ENCODE measurements at places on chromosomes 5 and 9.

DNA sequence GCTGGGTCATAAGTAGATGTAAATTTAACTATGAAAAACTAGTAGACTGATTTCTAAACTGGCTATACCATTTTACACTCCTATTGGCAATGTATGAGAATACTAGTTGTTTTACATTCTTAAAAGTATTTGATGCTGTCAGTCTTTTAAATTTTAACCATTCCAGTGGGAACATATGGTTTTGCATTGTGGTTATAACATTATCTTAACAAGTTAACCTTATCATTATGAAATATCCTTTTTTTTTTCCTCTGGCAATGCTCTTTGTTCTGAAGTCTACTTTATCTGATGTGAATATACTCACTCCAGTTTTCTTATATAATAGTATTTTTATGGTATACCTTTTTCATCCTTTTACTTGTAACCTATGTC is 548.9 kb upstream of the CLINT1 start:
- DNase-seq, result peak; percentile 45

DNA sequence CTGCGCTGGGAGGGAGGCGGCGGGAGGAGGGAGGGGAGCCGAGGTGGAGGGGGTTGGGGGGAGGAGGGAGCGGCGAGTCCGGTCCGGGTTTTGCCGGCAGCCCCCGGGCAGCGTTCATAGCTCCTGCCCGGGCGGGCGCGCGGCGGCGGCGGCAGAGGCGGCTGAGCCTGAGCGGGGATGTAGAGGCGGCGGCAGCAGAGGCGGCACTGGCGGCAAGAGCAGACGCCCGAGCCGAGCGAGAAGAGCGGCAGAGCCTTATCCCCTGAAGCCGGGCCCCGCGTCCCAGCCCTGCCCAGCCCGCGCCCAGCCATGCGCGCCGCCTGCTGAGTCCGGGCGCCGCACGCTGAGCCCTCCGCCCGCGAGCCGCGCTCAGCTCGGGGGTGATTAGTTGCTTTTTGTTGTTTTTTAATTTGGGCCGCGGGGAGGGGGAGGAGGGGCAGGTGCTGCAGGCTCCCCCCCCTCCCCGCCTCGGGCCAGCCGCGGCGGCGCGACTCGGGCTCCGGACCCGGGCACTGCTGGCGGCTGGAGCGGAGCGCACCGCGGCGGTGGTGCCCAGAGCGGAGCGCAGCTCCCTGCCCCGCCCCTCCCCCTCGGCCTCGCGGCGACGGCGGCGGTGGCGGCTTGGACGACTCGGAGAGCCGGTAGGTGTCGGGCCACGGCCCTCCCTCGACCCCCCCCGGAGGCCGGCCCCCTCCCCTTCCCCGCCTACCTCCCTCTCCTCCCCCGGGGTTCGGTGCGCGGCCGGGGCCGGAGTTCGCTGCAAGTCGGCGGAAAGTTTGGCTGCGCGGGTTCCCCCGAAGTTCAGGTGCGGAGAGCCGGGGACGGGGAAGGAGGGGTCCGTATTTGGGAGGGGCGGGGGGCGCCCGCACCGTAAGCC is at the start of gene CXXC5:
TSS of gene CXXC5 (plus strand) at position 145 of the 877 bp plus-strand sequence. CDS start 32,175 bp downstream, outside the sequence.
- peak; percentile 92 for DNase-seq

DNA sequence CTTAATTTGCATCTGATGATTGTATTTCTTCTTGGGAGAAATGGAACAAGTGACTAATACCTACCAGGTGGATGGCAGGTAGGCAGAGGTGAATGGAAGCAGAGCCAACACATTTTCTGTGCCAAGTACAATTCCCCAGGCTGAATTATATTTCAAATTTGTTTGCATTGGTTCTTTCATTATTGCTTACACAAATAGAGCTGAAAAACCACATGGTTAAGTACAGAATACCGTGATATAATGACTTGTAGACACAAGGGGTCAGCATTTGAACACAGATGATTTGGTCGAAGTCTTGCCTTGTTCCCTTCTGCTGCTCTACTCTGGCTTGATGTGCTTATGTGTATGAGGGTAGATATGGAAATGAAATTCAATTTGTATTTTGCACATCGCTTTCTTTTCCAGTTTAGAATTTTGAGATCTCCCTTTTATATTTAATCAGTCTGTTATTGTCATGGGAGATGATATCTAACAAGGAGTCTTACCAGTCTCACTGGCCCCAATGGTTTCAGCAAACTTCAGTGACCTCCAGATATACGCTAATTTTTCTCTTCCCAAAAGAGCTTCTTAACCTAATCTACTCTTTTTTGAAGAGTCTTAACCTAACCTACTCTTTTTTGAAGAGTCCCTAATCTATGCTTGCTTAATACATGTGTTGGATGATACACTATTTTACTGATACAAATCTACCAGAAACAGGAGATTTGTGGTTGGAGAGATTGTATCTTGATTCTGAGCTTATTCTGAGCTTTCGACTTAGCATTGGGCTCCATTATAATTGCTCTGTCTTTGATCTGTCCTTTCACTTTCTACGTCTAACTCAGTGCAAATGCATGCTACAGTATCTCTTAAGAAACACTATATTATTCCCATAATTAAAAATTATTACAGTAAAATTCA is 88.1 kb downstream of the PCSK1 start:
- DNase-seq, result peak; percentile 52

DNA sequence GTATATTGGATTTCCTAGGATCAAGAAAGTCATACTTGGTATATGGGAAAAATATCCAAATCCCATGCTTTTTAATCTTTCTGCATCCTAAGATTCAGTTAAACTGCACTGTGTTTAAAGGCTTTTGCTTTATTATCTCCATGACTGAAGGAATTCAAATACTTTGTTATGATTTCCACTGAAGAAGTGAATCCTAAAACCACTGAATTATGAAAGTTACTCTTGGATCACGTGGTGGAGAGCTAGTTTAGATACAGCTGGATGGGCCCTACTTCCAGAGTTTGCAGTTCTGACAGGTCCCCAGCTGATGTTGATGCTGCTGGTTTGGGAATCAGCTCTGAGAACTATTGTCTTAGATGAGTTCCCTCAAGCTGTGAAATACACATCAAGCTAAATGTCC is 5.0 kb downstream of the DAB2 start:
- DNase-seq, result no peak

DNA sequence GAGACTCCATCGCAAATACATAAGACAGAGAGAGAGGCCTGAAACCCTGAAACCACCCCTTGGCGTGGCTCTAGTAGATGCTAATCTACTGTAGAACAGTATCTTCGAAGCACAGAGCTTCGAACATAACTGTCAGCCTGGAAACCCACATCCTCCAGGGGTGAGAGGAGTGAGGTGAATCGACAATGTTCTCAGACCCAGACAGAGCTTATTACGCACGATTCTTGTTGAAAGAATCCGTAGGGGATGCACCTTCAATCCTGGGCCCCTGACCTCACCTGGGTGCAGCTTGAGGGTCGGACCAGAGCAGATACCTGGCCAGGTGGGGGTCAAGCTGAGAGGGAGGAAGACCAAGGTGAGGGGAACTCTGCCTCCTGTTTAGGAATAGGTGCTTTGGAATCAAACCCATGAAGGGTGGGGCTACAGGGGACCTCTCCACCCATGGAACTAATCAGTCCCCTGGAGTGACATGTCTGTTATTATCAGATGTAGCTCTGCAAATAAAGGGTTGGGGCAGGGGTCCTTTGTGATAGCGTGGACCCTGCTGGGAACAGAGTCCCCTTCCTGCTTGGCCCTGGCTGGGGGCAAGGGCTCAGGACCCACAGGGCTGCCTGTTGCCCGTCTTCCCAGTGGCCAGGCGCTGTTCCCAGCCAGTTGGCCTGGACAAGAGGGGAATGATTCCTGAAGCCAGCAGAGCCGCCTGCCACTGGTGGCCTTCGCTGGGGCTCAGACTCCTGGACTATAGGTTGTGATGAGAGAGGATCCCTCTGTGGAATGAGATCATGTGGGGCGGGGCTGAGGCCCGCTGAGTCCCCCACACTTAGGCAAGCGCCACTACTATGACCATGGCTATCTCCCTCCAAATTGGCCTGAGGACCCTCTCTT is 41.2 kb downstream of the DBH start:
- no peak for DNase-seq

DNA sequence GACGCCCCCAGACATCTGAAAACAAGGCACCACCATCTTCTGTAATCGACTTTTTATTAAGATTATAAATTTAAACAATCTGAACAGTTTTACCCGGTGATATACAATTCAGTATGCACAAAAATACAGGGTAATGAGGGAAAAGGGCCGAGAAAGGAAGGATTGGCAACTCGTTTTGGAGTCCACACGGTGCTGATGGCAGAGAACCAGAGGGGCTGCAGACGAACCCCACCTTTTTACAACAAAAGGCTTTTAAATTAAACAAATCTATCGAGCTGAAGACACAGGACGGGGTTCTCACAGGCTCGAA is 2.6 kb downstream of the IER5L start:
- no peak for DNase-seq

DNA sequence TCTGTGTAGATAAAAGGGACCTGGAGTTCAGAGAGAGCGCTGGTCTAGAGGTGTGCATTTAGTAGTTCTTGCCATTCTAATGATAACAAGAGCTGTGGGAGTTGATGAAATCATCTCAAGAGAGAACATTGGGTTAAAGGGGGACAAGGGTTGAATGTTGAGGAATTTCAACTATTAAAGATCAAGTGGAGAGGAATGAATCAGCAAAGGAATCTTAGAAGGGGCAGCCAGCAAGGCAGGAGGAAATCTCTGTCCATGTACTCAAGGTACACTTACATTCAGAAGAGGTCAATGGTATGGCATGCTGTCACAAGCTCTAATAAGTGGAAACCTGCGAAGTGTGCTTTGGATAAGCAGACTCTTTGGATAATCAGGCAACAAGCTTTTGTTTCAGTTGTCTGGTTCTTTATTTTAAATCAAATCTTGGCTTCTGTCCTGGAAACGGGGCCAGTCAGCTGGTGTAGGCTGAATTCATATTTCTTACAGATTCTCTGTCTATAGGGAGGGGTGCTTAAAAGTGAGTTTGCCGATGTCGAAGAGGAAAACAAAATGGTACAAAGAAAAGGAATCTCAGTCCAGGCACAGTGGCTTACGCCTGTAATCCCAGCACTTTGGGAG is 320.5 kb upstream of the CD180 start:
- DNase-seq, result peak; percentile 22
